ENCODE measurements at places on chromosomes 5 and 9.

DNA sequence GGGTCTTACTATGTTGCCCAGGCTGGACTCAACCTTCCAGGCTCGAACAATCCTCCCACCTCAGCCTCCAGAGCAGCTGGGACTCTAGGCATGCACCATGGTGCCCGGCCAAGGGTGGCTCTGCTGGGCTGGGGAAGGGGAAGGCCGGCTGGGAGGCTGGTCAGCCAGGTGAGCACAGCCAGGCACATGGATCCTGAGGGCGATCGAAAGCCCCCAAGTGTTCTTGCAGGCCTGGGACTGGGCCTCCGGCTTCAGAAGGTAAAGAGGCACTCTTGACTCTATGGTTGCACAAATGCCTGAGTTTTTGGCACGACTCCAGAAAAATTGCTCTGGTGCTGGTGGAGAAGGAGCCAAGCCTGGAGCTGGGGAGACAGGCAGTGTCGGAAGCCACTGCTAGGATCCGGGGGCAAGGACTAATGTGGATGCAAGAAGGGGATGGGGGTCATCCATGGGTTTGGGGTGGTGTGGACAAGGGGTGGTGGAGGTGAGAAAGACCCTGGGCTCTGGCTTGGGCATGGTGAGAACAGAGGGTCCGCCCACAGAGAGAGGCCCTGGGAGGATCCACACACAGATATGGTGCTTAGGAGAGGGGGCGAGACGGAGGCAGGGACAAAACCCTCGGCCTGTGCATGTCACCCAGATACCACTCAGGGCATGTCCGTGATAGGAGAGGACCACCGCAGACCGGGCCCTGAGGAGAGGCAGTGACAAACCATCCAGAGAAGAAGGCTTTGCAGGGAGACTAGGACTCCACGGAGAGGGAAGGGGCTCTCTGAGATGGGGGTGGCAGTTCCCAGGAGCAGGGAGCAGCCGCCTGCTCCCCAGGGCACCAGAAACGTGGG lies 51.1 kb upstream of the COL5A1 start:
- DNase-seq: no peak

GRCh38 chr5:4199049-4199841 lies 603.6 kb downstream of the IRX1 start:
- DNase-seq: no peak

DNA sequence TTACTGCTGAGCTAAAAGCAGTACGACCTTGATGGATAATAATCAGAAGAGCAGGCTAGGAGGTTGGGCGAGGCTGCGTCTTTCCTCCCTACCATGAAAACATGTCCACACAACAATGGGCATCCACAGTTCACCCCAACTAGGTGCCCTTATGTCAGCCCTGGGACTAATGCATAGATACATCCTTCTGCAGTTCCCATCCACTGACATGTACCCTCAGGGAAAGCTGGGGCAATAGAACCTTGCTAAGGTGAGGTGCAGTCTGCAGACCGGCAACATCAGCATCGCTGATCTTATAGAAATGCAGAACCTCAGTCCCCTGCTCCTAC lies 697 bp upstream of the PRUNE2 start:
- no peak for DNase-seq

DNA sequence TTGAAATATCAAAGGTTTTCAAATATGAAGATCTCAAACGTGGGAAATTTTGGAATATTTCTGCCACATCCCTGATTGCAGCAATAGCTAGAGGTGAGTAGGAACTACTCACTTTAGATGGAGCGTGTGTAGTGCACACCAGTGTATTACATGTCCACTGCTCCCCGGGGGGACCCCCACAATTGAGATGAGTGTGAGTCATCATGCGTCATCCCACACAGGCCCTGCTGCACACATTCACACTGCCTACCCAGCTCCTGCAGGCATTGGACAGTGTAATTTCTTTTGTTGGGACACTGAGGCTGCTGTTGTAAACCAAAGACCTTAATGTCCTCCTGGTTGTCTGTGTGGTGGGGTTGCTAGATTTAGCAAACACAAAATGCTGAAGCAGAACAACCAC lies 280.0 kb downstream of the GAS1 start:
- peak; percentile 33 for DNase-seq

Data from fibroblast of the conjunctiva (primary cell).